ENCODE measurements at places on chromosomes 5 and 9.

GRCh38 chr9:106339882-106340281 lies 523.1 kb upstream of the ZNF462 start:
- H3K27ac ChIP-seq = no peak overlapping the region
- no peaks in the 10 kb centered on the region for H3K36me3 ChIP-seq
- no peaks in the 10 kb centered on the region for H3K27me3 ChIP-seq
- no peak for DNase-seq

- H3K36me3 ChIP-seq = no peaks in the 10 kb centered on the region
- no peak overlapping the region for H3K27ac ChIP-seq
- DNase-seq = no peak
- H3K4me1 ChIP-seq = no peaks in the 10 kb centered on the region
- H3K4me3 ChIP-seq = no peak overlapping the region
- no peaks in the 10 kb centered on the region for H3K27me3 ChIP-seq
Measured at GRCh38 chr9:105006514-105006913, 78.6 kb upstream of the ABCA1 start.

DNA sequence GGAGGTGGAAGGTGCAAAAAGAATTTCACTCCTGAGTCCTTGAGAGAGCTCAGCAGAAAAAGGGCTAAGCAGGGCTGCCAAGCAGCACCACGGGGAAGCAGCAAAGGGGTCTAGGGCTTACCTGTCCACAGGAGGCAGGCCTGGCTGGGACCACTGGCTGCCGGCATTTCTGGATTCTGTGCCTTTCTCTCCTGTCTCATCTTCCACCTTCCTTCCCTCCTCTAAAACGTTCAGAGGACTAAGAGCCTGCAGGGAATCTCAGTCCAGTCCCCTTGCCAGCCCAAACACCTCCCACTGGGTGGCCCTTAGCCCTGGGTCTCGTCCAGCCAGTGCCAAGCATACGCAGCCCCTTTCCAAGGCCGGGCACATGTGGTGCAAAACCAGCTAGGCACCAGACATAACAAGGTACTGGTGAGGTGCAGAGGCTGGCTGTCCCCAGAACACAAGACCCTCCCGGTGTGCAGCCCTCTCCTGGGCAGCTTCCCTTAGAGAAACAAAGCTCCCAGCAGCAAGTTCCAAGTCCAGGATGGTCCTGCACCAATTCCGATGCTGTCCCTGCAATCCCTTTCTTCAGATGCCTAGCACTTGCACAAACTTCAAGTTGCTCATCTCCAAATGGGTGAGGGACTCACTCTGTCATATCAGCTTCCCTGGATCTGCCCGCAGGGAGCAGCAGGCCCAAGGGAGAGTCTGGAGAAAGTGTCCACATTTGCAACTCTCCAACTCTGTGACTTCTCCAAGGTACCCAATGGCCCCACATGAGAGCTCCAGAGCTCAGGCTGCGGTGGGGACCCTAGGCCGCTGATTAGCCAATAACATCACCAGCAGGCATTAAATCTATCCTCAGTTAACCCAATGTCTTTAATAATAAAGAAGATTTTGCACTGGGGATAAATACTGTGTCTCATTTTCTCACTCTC lies 126.3 kb downstream of the C5orf15 start:
- no peaks in the 10 kb centered on the region for H3K4me1 ChIP-seq
- no peak for DNase-seq
- H3K4me3 ChIP-seq = no peak overlapping the region
- H3K27me3 ChIP-seq = no peaks in the 10 kb centered on the region
- no peaks in the 10 kb centered on the region for H3K36me3 ChIP-seq
- no peak overlapping the region for H3K27ac ChIP-seq

GRCh38 chr5:144308174-144308573 lies 137.5 kb downstream of the KCTD16 start:
- H3K36me3 ChIP-seq = no peaks in the 10 kb centered on the region
- H3K4me1 ChIP-seq = no peaks in the 10 kb centered on the region
- H3K27ac ChIP-seq = no peak overlapping the region
- H3K4me3 ChIP-seq = no peak overlapping the region
- H3K27me3 ChIP-seq = no peaks in the 10 kb centered on the region

DNA sequence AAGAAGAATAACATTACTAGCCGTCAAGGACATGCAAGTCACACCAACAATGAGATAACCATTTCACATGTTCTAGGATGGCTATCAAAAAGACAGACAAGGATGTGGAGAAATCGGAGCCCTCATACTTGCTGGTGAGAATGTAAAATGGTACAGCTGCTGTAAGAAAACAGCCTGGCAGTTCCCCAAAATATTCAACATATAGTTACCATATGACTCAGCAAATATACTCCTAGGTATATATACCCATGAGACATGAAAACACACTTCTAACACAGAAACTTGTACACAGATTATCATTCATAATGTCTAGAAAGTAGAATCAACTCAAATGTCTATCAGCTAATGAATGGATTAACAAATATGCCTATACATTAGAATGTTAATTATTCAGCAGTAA lies 105.4 kb upstream of the PCAT7 start:
- no peaks in the 10 kb centered on the region for H3K27me3 ChIP-seq
- no peak overlapping the region for H3K4me3 ChIP-seq
- DNase-seq = no peak
- no peaks in the 10 kb centered on the region for H3K4me1 ChIP-seq
- peaks cover 18% of the 10 kb centered on the region for H3K36me3 ChIP-seq

- no peak overlapping the region for H3K4me3 ChIP-seq
- H3K36me3 ChIP-seq = no peaks in the 10 kb centered on the region
- H3K27me3 ChIP-seq = no peaks in the 10 kb centered on the region
- no peak overlapping the region for H3K27ac ChIP-seq
Measured at GRCh38 chr5:71924325-71924724, 182.9 kb upstream of the MAP1B start.

DNA sequence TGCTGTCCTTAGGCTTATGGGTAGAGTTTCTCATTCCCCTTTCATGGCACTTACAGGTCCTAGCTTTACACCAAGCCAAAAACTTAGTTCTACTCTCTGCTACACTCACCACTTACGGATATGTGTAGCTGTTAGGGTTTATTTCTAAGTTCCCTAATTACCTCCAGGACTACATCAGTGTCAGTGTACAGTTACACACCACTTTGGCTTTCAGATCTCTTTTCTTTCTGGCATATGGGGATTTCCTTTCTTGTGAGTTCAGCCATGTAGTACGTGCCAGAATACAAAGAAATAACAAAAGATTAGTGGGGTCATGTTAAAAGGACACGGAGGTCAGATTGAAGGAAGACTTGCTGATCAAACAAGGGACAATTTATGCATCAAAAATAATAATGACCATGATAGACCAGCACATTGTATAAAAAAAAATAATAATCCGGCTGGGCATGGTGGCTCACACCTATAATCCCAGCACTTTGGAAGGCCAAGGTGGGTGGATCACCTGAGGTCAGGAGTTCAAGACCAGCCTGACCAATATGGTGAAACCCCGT lies 41.8 kb downstream of the LYRM7 start:
- H3K27ac ChIP-seq = no peak overlapping the region
- no peak overlapping the region for H3K4me3 ChIP-seq
- no peak for DNase-seq
- H3K36me3 ChIP-seq = no peaks in the 10 kb centered on the region
- peaks cover 21% of the 10 kb centered on the region for H3K4me1 ChIP-seq

Data from effector memory CD4-positive, alpha-beta T cell (primary cell).